ENCODE measurements at places on chromosomes 5 and 9.
A peak's percentile ranks its signal among the peaks of the same experiment; 100 is the strongest.

- no peak for DNase-seq
These were observed 1026.0 kb upstream of the ARRDC3 start for GRCh38 chr5:92409134-92409533.

GRCh38 chr9:95876595-95876994 is 1.1 kb downstream of the ERCC6L2 start:
- DNase-seq, result no peak

- DNase-seq, result no peak
These were observed 24.0 kb downstream of the TMEM161B start for GRCh38 chr5:88244686-88245085.

DNA sequence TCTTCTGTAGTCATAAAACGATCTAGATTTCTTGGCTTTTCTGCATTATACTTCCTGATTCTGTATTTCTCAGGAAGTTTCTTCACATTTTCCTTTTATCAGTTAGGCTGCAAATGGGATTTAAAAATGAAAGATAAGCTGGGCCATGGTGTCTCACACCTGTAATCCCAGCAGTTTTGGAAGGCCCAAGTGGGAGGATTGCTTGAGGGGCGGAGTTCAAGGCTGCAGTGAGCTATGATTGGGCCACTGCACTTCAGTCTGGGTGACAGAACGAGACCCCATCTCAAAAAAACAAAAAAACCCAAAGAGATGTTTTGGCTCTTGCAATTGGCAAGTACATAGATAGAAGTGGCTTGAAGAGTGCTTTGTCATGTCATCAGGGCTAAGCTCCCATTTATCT is 26.2 kb upstream of the APC start:
- no peak for DNase-seq

GRCh38 chr9:84796404-84796803 is 126.9 kb downstream of the NTRK2 start:
- no peak for DNase-seq

DNA sequence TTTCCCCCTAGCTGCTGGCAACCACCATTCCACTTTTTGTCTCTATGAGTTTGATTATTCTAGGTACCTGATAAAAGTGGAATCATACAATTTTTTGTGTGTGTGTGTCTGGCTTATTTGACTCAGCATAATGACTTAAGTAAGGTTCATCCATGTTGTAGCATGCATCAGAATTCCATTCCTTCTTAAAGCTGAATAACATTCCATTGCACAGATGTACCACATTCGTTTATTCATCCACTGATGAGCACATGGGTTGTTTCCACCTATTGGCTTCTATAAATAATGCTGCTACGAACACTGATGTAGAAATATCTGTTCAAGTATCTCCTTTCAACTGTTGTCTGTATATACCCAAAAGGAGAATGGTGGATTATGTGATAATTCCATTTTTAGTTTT is 33.7 kb downstream of the AP3B1 start:
- DNase-seq, result no peak

DNA sequence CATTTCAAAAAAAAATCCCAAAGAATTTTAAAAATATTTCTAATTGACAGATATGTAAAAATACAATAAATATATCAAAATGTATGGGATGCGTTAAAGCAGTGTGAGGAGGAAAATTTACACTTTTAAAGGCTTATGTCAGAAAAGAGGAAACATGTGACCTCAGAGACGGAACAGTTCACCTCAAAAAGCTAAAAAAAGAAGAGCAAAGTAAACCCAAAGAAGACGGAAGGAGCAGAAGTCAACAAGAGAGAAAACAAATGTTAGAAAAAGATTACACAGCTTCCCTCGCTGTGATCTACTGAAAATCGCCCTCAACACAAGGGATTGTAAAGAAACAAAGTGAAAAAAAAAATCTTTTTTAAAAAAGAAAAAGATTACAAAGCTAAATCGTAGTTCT is 186.9 kb downstream of the AUH start:
- DNase-seq, result no peak

GRCh38 chr9:93652604-93653592 is 76.5 kb downstream of the PHF2 start:
- no peak for DNase-seq

DNA sequence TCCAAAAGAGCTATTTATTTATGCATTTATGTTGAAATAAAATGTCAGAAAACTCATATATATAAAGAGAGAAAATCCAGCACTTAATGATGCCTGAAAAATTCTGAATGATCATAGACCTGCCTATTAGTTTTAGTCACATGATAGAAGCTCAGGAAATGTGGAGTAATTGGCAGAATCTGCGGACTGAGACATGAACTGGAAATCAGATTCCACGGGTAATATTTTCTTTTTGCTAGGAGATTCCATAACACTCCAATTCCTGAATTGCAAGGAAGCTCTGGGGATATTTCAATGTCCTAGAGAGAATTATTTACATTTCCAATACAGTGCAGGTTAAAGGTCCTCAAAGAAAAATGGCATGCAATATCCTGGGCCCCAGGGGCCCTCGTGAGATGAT is 778.8 kb downstream of the SEMA5A start:
- peak; percentile 16 for DNase-seq

DNA sequence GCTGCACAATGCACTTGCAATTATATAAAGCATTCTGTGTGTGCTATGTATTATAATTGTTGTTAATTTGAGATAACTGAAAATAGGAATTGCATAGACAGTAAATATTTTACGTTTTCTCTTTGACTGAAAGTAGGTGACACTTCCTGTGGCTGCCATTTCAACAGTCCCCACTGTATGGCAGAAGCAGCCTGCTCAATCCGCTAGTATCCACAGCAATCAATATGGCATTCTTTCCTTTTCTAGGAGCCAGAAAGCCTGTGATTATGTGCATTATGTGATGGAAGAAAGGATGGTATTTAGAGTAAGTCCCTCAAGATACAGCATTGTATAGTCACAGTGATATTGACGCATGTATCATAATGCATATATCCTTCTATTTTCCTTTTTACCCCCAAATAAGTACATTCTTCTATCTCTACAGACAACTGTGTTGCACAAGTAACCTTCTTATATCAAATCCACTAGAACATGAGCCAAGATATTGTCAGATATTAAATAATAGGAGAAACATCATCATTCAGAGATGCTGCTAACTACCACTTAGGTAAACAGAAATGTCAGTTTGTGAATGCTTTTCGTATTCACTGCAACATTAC is 59.7 kb downstream of the CARTPT start:
- peak; percentile 15 for DNase-seq

DNA sequence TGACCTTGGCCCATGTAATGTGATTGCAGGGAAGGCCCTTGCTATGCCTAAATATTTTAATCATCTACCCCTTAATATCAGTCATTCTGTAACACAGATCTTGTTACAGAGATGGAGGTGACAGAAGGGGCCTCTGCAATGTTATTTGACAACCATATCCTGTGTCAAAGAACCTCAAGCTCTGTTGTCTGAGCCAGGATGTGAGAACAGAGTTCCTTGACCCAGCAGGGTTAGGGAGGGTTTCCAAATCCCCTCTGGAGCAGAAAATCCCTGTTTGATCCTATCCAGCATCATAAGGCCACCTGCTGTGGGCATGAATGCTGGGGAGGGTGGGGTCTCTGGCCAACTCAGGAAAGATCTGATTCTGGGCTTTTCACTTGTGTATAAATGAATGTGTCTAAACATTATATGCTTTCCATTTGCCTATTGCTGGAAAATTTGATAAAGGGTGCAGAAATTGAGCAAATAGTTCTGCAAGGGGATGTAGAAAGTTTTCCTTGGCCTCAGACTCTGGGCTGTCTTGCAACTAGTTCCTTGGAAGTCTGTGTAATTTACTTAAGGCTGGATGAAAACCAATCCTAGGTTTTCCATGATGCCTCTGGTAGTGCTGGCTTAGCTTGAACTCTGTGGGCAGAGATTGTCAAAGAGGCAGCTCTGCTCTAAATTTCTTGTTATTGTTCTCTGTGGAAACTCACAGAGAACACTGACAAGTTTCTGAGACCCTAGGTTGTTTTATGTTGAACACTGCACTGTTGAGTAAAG is 71.0 kb downstream of the PGM5 start:
- DNase-seq, result no peak

DNA sequence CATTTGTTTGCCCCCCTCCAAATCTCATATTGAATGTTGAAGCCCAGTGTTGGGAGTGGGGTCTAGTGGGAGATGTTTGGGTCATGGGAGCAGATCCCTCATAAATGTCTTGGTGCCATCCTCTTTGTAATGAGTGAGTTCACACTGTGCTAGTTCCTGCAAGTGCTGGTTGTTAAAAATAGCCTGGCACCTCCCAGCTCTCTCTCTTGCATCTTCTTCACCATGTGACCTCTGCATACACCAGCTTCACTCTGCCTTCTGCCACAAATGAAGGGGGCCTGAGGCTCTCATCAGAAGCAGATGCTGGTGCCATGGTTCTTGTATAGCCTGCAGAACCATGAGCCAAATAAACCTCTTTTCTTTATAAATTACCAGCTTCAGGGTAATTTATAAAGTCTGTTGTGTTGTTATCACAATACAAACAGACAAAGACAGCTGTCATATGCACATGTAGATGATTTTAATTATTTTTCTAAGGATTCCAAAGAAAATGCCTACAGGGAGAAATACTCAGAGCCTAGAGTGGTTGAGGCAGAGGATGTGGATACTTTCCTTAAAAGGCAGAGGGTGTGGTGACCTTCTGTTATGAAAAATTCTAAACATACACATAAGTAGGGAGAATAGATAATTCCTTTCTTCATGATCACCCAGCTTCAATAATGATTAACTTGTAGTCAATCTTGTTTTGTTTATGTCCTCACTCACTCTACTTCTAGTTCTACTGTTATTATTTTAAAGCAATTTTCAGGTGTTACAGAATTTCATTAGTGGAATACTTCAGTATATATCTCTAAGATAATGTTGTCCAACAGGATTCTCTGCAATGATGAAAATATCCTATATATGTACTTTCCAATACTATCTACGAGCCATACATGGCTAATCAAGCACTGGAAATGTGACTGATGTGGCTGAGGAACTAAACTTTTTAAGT is 75.1 kb upstream of the RANBP6 start:
- no peak for DNase-seq

GRCh38 chr5:43315263-43315662 is 2.1 kb upstream of the HMGCS1 start:
- no peak for DNase-seq

DNA sequence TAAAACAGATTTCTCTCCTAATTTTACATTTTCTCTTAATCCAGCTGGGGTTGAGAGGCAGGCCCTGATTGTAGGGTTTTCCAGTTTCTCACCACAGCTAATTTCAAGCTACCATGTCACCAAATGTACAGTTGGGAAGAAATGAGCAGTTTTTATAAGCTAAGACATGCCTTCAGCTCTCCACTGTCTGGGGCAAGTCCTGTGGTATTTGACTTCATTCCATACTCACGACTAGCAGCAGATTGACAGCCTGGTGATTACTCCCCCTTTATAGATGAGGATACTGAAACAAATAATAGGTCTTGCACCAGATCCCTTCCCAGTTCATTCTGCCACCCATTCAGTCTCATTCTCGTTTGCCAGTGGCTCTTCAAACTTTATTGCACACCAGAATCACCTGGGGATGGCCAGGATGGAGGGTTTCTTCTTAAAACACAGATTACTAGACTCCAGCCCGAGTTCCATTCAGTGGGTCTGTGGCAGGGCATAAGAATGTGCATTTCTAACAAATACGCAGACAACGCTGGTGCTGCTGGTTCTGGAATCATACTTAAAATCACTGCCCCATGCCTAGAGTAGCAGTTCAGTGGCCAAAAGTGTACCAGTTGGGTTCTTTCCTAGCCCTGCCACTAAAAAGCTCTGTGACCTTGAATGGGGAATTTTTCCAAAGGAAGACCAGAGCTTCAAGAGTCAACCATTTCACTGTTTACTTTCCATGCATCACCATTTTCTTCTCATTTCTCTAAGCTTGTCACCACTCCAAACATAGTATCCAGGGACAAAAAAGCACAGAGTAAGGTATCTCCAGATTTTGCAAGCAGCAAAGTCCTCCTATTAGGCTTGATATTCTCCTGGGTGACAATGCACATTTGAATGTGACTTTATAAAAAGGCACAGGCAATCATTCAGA is 64.3 kb downstream of the CSNK1A1 start:
- no peak for DNase-seq

GRCh38 chr9:4740388-4740637 is 689 bp downstream of the AK3 start:
- peak; percentile 24 for DNase-seq

- peak; percentile 27 for DNase-seq
These were observed 127.4 kb downstream of the BARX1 start for GRCh38 chr9:93827545-93828330.

DNA sequence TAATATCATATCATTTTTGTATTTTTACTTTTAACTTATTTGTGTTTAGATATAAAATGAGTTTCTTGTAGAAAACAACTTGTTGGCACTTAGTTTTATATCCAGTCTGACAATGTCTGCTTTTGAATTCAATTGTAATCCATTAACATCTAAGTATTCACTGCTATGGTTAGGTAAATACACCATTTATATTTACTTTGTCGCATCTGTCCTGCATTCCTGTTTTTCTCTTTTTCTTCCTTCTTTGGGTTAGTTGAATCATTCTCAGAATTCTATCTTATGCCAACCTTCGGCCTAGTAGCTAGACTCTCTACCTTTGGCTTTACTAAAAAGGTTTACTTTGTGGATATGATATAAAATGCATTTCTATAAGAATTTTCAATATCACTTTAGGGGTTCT is 107.6 kb downstream of the PLCXD3 start:
- DNase-seq, result no peak

DNA sequence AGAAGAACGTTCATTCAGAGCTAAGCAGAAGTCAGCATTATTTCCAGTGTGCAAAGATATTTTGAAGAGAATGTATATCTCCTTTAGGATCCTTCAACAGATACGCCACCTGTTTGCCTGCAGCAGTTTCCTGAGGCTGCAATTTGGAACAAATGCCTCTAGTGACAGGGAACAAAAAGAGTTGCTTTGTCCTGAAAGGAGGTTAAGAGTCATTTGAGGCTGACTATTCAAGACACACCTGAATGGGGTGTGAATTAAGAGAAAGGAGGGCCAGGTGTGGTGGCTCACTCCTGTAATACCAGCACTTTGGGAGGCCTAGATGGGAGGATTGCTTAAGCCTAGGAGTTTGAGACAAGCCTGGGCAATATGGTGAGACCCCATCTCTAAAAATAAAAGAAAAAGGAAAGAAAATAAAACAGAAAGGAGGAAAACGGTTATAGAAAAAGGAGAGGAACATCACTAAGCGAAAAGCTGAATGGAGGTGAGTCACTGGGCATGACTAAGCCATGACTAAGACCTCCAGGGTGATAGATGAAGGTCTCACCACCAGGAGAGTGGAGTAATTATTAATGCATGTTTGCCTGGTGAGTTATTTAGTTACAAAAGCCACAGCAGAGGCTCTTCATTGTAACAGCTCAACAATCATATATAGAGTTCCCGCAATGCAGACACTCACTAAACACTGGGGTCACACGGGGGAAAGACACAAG is 255.2 kb upstream of the TNC start:
- no peak for DNase-seq

GRCh38 chr9:6889868-6890267 is 132.1 kb downstream of the KDM4C start:
- DNase-seq, result no peak

- no peak for DNase-seq
These were observed 391.0 kb upstream of the WWC1 start for GRCh38 chr5:167900340-167900935.

- DNase-seq, result peak; percentile 58
These were observed 2.3 kb downstream of the HAPLN1 start for GRCh38 chr5:83718195-83718825.
